ENCODE measurements at places on chromosomes 6 and 20.

DNA sequence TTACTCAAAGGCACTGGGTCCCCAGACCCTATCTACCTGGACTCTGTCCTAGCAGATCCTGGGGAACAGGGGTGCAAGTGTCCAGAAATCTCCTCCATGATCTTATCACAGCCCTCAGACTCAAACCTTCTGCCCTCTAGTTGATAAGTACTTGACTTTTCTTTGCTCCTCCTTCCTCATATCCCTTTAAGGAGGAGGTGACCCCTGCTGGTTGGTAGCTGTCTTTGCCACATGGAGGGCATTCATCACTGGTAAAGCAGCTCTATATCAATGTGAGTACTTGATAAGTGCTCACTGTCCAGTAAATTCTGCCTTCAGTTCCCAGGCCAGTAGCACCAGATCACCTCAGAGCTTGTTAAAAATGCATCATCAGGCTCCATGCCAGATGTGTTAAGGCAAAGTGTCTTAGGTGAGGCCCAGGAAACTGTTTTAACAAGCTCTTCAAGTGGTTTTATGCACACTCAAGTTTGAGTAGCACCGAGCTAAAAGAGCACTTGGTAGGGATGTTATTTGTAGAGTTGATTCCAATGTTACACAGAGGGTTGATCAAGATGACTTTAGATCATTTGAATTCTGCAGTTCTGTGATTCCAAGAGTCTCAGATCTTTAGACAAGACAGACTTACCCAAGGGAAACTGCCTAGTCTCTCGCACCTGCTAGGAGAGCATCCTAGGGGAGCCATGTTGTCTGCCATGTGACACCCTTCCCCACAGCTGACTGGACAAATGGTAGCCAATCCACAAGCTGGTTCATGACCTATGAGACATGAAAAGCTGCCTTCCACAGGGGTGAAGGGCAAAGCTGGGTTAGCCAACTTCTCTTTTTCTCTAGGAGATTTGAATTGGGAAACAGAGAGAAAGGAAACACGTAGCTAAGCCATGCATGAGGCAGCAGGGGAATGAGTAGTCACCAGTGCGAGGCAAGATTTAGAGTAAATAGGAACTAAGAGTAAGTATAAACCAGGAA, 18.6 kb downstream of the TREML2 start:
- DNase-seq = peak; percentile 51

DNA sequence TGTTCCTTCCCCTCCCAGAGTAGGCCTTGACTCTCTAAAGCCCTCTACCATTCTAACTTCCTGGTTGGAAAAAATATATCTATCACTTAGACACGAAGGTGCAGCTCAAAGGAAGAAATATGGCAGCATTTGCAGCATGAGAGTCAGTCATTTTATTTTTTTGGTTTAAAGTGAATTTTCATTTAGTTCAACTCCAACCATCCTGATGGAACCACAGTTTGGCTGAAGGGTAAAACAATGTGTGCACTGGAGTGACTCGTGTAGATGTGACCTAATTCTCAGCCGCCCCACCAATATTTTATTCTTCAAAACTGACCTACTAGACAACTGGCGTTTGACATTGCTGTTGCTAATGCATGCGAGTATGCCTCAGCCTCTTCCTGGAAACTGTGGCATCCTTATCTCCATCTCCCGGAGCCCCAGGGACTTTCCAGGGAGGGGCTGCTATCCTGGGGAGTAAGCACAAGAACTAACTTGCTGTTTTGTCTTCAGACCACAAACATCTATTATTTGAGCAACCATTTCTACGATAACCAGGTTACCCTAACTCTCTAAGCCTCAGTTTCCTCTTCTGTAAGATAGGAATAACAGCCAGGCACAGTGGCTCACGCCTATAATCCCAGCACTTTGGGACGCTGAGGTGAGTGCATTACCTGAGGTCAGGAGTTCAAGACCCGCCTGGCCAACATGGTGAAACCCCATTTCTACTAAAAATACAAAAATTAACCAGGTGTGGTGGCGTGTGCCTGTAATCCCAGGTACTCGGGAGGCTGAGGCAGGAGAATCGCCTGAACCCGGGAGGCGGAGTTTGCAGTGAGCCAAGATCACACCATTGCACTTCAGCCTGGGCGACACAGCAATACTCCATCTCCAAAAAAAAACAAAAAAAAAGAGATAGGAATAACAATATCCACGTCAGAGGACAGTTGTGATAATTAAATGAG, 148.7 kb upstream of the JARID2 start:
- DNase-seq = no peak

GRCh38 chr6:98824162-98824901, 10.0 kb upstream of the POU3F2 start:
- peak; percentile 53 for DNase-seq

DNA sequence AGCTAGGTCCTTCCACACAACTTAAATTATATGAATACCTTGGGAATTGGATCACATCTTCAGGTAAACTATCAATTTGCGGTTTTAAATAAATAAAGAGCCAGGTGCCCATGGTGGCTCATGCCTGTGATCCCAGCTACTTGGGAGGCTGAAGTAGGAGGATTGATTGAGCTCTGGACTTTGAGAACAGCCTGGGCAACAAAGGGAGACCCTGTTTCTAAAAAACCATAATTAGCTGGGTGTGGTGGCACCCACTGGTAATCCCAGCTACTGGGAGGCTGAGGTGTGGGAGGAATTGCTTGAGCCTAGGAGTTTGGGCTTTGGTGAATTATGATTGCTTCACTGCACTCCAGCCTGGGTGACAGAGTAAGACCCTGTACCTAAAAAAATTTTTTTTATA, 3.4 kb downstream of the GMNN start:
- no peak for DNase-seq

GRCh38 chr6:7920425-7920824, 9.8 kb upstream of the TXNDC5 start:
- no peak for DNase-seq

DNA sequence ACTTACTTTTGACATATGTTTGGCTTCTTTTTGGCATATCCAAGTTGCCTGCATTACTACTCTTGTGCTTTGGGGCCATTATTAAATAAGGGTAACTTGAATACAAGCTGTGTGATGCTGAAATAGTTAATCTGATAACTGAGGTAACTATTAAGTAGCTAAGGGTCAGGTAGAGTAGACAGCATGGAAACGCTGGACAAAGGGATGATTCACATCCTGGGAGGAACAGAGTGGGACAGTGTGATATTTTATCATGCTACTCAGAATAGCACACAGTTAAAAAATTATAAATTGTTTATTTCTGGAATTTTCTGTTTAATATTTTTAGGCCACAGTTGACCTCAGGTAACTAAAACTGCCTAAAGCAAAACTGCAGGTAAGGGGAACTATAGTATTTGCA, 483.9 kb downstream of the RFPL4B start:
- no peak for DNase-seq

DNA sequence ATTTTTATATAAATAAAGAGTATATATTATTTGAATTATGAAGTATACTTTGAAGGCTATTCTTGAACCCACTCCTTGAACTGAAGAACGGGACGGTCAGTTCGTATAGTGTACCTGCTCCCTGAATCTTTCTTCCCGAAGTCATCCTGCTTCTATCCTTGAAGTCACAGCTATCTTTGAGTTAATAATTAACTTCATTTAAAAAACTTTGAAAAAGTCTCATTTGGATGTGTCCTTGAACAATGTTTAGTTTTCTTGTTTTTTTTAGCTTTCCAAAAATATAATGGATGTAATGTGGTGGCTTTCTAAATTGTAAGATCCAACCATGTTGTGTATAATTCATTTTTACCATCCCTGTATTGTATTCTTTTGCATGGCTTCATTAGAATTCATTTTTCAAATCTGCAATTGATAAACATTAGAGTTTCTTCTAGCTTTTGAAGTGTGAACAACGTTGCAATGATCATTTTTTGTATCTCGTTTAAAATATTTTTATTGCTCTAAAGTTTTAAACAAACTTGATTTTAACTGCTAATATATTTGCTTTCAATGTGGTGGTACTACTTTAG, 94.4 kb downstream of the NCOA3 start:
- no peak for DNase-seq

DNA sequence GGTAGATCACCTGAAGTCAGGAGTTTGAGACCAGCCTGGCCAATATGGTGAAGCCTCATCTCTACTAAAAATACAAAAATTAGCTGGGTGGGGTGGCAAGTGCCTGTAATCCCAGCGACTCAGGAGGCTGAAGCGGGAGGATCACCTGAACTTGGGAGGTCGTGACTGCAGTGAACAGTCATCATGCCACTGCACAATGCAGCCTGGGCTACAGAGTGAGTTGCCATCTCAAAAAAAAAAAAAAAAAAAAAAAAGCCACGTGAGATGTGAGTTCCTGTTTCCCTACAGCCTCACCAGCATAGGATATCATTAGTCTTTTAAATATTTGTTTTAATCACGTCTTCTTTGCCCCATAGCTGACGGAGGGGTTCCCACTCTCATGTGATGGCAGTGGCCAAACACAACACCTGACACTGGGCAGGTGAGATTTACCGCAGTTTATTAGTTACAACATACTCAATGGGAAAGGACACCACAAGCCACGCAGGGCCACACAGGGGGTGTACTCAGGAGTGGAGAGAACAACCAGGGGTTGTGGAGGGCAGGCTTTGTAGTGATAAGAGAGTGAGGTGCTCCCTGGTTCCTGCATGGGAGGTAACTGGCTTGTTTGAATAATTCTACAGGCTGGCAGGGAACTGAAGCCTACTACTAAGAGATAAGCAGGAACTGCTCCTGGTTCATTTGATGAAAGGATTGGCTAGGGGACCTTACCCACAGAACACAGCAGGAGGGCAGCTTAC, 4.6 kb upstream of the LZTS3 start:
- DNase-seq = no peak

DNA sequence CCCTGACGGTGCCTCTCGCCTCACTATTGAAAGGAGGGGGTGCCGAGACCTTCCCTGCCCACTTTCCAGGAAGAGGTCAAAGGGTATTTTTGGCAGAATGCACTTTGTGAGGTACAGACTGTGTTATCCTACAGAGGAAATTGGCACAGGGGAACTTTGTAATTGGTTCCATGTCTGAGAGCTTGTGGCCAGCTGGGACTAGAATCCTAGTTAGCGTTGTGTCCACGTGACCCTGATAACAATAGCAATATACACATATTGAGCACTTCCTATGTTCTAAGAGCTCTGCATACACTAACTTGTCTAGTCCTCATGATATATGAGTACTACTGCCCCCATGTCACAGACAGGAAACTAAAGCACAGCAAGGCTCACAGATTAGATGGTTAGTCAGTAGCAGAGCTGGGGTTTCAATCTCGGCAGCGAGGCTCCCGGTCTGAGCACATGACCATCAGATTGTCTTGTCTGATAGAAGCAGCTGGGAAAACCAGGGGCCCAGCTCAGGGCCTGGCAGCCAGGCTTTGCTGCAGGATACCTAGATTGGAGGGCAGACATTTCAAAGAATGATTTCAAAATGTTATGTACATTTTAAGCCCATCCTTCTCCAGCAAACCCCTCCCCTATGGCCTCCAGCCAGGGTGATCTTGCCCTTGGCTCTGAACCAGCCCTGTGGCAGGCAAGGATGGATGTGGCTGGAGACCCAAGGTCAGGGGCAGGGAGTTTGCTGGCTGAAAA, 1.4 kb downstream of the MAPK13 start:
- DNase-seq = no peak

DNA sequence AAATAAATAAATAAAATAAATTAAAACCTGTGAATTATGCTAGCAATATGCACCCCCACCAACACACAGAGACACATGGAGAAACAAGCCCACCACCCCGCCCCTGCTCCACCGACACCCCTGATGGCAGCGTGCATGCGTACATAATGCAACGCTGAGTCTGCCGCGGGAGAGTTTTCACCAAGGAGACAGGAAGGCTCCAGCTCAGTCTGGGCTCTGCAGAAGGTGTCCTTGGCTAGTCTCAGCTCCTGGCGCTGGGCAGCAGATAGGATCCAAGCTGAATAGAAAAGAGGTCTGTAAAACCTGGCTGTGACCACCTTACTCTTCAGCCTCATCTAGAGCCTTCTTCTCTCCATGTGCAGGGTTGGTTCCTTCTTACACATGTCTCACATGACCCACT, 26.5 kb upstream of the HECA start:
- no peak for DNase-seq

GRCh38 chr6:33029328-33030184, 20.2 kb upstream of the HLA-DOA start:
- DNase-seq = no peak

GRCh38 chr20:19269737-19270340, 57.4 kb downstream of the SLC24A3 start:
- DNase-seq = no peak

- DNase-seq = no peak
Measured at GRCh38 chr20:25309395-25310267, 61.7 kb downstream of the PYGB start.

GRCh38 chr20:50291254-50292078, 100.8 kb downstream of the CEBPB start:
- DNase-seq = no peak

GRCh38 chr6:27234576-27234975, 12.9 kb upstream of the PRSS16 start:
- DNase-seq = no peak

DNA sequence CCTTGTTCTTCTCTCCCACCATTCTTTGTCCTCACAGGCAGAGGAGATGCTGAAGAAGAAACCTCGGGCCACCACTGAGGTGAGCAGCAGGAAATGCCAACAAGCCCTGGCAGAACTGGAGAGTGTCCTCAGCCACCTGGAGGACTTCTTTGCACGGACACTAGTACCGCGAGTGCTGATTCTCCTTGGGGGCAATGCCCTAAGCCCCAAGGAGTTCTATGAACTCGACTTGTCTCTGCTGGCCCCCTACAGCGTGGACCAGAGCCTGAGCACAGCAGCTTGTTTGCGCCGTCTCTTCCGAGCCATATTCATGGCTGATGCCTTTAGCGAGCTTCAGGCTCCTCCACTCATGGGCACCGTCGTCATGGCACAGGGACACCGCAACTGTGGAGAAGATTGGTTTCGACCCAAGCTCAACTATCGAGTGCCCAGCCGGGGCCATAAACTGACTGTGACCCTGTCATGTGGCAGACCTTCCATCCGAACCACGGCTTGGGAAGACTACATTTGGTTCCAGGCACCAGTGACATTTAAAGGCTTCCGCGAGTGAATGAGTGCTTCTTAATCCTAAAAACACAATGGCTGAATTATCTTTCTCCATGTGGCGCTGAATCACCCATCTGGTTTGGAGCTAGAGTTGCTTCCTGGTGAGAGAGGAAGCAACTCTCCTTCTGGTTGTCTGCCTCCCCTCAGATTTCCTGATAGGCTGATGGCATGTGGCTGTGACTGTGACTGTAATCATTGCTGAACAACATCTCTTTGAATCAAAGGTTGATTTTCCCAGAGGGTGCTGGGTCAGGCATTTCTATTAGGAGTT, 4.6 kb downstream of the MAD2L1BP start:
- no peak for DNase-seq

GRCh38 chr6:125793863-125794262, 3.1 kb downstream of the NCOA7 start:
- no peak for DNase-seq

Data from HEK293T (cell line).